ENCODE measurements at places on chromosomes 3 and 15. TPM values are rescaled to one million over a fixed set of nuclear protein-coding genes. Genes with fewer than 3 reads are reported as not detected.

Gene CYP1A2
- total RNA-seq, result not detected

Gene MORF4L1
- total RNA-seq, result 387 TPM

Gene SLC22A13
- total RNA-seq, result 0.33 TPM

Gene FETUB
- not detected for total RNA-seq

Gene DUOXA1
- 0.99 TPM for total RNA-seq

Gene CX3CR1
- total RNA-seq, result not detected

Gene C3orf80
- total RNA-seq, result 0.24 TPM

Gene DALRD3
- total RNA-seq, result 41.9 TPM

Gene CSPG4
- total RNA-seq, result 3.9 TPM

Gene PLCL2
- 6.9 TPM for total RNA-seq

GRCh38 chr15:58314593-58315216 lies 117.1 kb upstream of the LIPC start:
- H3K4me1 ChIP-seq, result no peaks in the 10 kb centered on the region
- H3K36me3 ChIP-seq, result no peaks in the 10 kb centered on the region
- no peak for DNase-seq
- no peak overlapping the region for H3K4me3 ChIP-seq
- no peaks in the 10 kb centered on the region for H3K27me3 ChIP-seq
- no peak overlapping the region for H3K27ac ChIP-seq

DNA sequence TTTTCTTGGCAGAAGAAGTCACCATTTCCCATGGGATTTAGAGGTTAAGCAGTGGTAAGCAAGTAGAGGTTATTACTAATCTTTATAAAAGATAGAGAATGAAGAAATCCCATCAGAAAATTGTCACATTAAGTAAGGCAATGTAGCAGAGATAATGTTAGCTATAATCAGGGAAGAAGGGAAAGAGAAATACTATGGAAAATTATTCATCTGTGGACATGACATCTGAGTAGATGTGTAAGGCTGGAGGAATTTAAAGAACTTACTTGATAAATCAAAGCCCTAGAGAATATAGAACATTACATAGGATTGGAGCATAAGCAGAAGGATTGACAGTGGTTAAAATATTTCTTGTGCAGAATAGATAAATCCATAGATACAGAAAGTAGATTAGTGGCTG lies 553.1 kb upstream of the CBLB start:
- H3K27me3 ChIP-seq, result no peaks in the 10 kb centered on the region
- H3K4me1 ChIP-seq, result peaks cover 3% of the 10 kb centered on the region
- no peak for DNase-seq
- no peak overlapping the region for H3K27ac ChIP-seq

- no peaks in the 10 kb centered on the region for H3K27me3 ChIP-seq
- DNase-seq, result peak; percentile 39
- no peaks in the 10 kb centered on the region for H3K36me3 ChIP-seq
- no peak overlapping the region for H3K27ac ChIP-seq
These were observed 63.2 kb upstream of the BCL6 start for GRCh38 chr3:187808527-187808895.

- DNase-seq, result peak; percentile 93
- H3K27me3 ChIP-seq, result no peaks in the 10 kb centered on the region
- no peaks in the 10 kb centered on the region for H3K36me3 ChIP-seq
- no peak overlapping the region for H3K27ac ChIP-seq
- H3K4me1 ChIP-seq, result no peaks in the 10 kb centered on the region
These were observed 266.8 kb downstream of the ZNF385D start for GRCh38 chr3:21484057-21484827.

- no peak overlapping the region for H3K27ac ChIP-seq
- H3K27me3 ChIP-seq, result no peaks in the 10 kb centered on the region
- no peak for DNase-seq
- H3K4me3 ChIP-seq, result no peak overlapping the region
- peaks cover 19% of the 10 kb centered on the region for H3K4me1 ChIP-seq
- H3K36me3 ChIP-seq, result no peaks in the 10 kb centered on the region
These were observed 30.7 kb upstream of the USP3 start for GRCh38 chr15:63473749-63473998.

GRCh38 chr3:115239717-115240116 lies 92.6 kb upstream of the ZBTB20 start:
- no peaks in the 10 kb centered on the region for H3K4me1 ChIP-seq
- H3K27me3 ChIP-seq, result no peaks in the 10 kb centered on the region
- no peak for DNase-seq
- no peak overlapping the region for H3K4me3 ChIP-seq
- H3K27ac ChIP-seq, result peak overlapping the region; percentile 57

DNA sequence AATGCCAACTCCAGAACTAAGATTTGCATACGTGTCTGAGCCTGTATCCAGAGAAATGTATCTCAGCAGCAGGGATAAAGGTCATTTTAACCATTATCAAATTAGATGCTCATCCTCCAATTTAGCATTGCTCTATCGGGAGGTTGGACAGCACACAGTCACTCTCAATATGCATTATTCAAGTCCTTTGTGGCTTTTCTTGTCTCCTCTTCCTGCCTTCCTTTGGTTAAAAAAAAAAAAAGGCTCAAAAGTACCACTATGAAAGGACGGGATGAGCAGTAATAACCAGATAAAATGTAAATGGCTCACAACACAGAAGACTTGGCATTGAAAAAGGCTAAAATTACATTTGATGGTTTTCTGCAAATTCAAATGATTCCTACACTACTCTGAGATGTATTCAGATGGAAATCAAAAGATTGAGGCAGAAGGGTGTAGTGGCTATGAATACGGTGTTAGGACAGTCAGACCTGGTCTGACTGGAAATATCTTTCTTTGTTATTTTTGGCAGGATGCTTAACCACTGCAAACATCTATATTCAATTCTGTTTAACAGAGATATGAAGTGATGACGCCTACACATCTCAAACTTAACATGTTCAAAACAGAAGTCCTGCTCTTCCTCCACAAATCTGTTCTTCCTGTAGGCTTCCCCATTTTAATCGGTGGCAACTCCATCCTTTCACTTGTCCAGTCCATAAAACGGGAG lies 109.6 kb downstream of the ADAMTS9 start:
- H3K27ac ChIP-seq, result no peak overlapping the region
- no peak overlapping the region for H3K4me3 ChIP-seq
- H3K4me1 ChIP-seq, result peaks cover 6% of the 10 kb centered on the region
- no peaks in the 10 kb centered on the region for H3K27me3 ChIP-seq
- no peak for DNase-seq

DNA sequence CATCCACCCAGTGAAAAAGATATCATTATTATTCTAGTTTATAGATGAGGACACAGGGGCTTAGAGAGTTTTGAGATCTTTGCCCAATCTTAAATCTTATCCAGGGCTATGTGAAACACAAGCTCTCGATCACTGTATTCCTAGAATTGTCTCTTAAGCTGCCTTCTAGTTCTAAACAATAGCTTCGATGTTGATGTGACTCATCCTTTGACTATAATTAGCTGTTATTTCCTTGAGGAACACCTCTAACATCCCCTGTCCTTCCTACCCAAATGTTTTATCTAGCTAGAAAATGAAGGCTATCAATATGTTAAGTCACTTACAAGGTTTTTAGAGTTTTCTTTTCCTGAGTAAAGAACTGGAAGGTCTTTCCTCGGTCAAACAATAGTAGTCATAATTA lies 83.1 kb upstream of the STAC start:
- no peaks in the 10 kb centered on the region for H3K4me1 ChIP-seq
- no peaks in the 10 kb centered on the region for H3K27me3 ChIP-seq
- H3K36me3 ChIP-seq, result no peaks in the 10 kb centered on the region
- DNase-seq, result no peak

GRCh38 chr3:183762304-183762703 lies 63.1 kb downstream of the MAP6D1 start:
- no peak for DNase-seq
- H3K36me3 ChIP-seq, result peaks cover 72% of the 10 kb centered on the region
- H3K27ac ChIP-seq, result no peak overlapping the region
- H3K4me3 ChIP-seq, result no peak overlapping the region
- H3K4me1 ChIP-seq, result peaks cover 5% of the 10 kb centered on the region

- no peaks in the 10 kb centered on the region for H3K27me3 ChIP-seq
- H3K36me3 ChIP-seq, result peaks cover 5% of the 10 kb centered on the region
- DNase-seq, result no peak
- H3K27ac ChIP-seq, result no peak overlapping the region
- peaks cover 5% of the 10 kb centered on the region for H3K4me1 ChIP-seq
- H3K4me3 ChIP-seq, result no peak overlapping the region
These were observed 194.7 kb downstream of the LPP start for GRCh38 chr3:188348435-188349244.

DNA sequence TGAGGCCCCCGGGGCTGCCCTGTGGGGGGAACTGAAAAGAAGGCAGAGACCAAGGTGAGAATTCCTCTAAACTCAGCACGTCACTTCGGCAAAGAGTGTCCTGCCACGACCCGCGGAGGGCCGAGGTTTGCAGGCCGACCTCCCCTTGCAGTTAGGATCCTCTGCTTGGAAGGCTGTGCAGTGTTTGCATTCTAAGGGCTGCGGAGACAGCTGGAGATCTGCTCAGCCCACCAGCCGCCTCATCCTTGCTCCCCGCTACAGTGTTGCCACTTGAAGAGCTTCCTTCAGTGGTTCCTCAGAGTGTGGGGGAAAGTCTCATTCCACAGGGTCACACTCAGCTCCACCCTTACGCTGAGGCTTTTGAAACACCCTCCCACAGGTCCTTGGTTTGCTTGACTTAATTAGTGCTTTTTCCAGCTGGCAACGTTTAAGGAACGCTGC lies 10.8 kb downstream of the SLC51A start:
- no peaks in the 10 kb centered on the region for H3K36me3 ChIP-seq
- H3K4me3 ChIP-seq, result no peak overlapping the region
- no peaks in the 10 kb centered on the region for H3K4me1 ChIP-seq
- H3K27me3 ChIP-seq, result no peaks in the 10 kb centered on the region
- H3K27ac ChIP-seq, result no peak overlapping the region
- no peak for DNase-seq

DNA sequence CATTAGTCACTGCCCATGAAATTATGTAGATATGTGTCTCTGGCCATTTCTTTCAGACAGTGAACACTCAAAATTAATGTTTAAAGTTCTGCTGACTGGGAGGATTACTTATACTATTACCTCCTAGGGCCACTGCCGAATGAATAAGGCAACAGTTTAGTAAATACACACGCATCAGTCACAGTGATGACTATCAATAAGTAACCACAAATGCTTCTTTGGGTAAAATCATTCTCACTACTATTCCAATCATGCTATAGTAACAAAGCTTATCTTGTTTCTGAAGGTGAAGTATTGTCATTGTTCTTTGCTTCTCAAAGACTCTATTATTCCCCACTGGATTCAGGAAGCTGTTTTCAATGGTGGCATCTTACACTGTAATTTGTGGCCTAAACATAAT lies 478.8 kb downstream of the EPHA3 start:
- DNase-seq, result no peak
- no peaks in the 10 kb centered on the region for H3K27me3 ChIP-seq
- H3K36me3 ChIP-seq, result no peaks in the 10 kb centered on the region
- no peak overlapping the region for H3K4me3 ChIP-seq
- H3K27ac ChIP-seq, result no peak overlapping the region

DNA sequence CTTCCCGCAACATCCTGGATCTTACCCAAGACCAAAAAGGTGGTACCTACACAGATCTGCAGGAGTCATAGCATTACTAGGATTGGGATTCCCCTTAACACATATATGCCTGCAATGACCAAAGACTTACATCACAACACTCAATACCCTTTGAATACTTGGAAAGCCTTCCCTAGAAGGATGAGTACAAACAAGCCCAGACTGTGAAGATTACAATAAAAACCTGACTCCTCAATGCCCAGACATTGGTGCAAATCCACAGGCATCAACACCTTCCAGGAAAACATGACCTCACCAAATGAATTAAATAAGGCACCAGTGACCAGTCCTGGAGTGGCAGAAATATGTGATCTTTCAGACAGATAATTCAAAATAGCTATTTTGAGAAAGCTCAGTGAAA lies 326.8 kb downstream of the TBL1XR1 start:
- H3K27ac ChIP-seq, result no peak overlapping the region
- H3K4me1 ChIP-seq, result no peaks in the 10 kb centered on the region
- no peaks in the 10 kb centered on the region for H3K36me3 ChIP-seq
- no peaks in the 10 kb centered on the region for H3K27me3 ChIP-seq
- DNase-seq, result no peak
- H3K4me3 ChIP-seq, result no peak overlapping the region

GRCh38 chr3:3443482-3443881 lies 264.0 kb upstream of the CRBN start:
- H3K36me3 ChIP-seq, result no peaks in the 10 kb centered on the region
- H3K4me1 ChIP-seq, result no peaks in the 10 kb centered on the region
- H3K27ac ChIP-seq, result no peak overlapping the region
- H3K27me3 ChIP-seq, result no peaks in the 10 kb centered on the region
- no peak for DNase-seq
- H3K4me3 ChIP-seq, result no peak overlapping the region

DNA sequence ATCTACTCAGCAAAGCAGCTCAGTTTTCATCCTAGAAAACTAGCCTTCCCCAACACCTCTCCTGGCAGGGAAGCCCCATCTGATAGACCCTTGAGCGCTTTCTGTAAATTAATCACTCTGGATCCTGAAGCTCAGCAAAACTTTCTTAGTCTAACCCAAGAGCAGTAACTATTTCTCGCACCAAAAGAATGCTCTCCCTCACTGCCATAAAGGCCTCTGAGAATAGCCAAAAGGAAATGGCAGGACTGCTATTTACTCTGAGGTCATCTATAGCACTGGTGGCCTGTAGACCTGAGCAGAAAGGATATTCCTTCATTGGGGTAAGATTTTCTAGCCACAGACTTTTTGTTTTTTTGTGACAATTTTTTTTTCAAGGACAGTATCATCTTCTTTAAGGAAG lies 345.8 kb upstream of the ADAMTS9 start:
- no peaks in the 10 kb centered on the region for H3K27me3 ChIP-seq
- H3K4me1 ChIP-seq, result no peaks in the 10 kb centered on the region
- H3K27ac ChIP-seq, result no peak overlapping the region
- H3K4me3 ChIP-seq, result no peak overlapping the region
- no peaks in the 10 kb centered on the region for H3K36me3 ChIP-seq
- no peak for DNase-seq

- peaks cover 62% of the 10 kb centered on the region for H3K36me3 ChIP-seq
- no peak overlapping the region for H3K27ac ChIP-seq
- no peaks in the 10 kb centered on the region for H3K27me3 ChIP-seq
- no peaks in the 10 kb centered on the region for H3K4me1 ChIP-seq
These were observed 35.7 kb downstream of the RBPMS2 start for GRCh38 chr15:64739577-64740143.

- peaks cover 12% of the 10 kb centered on the region for H3K4me1 ChIP-seq
- no peak overlapping the region for H3K4me3 ChIP-seq
- no peaks in the 10 kb centered on the region for H3K36me3 ChIP-seq
These were observed 167.8 kb downstream of the TAFA4 start for GRCh38 chr3:68764554-68764953.

GRCh38 chr15:81000144-81000623 lies 539 bp upstream of the TLNRD1 start:
- peak overlapping the region; percentile 80 for H3K27ac ChIP-seq
- H3K27me3 ChIP-seq, result no peaks in the 10 kb centered on the region
- peak overlapping the region; percentile 94 for H3K4me3 ChIP-seq
- DNase-seq, result no peak
- no peaks in the 10 kb centered on the region for H3K4me1 ChIP-seq

- no peaks in the 10 kb centered on the region for H3K27me3 ChIP-seq
- H3K4me1 ChIP-seq, result no peaks in the 10 kb centered on the region
- peak; percentile 83 for DNase-seq
- no peaks in the 10 kb centered on the region for H3K36me3 ChIP-seq
These were observed 69.0 kb upstream of the RAD18 start for GRCh38 chr3:9032231-9032777.

- H3K4me3 ChIP-seq, result no peak overlapping the region
- no peaks in the 10 kb centered on the region for H3K36me3 ChIP-seq
- no peak overlapping the region for H3K27ac ChIP-seq
- no peaks in the 10 kb centered on the region for H3K4me1 ChIP-seq
These were observed 36.4 kb downstream of the MECOM start for GRCh38 chr3:169627073-169627472.

GRCh38 chr3:148625095-148625736 lies 72.5 kb upstream of the AGTR1 start:
- no peaks in the 10 kb centered on the region for H3K36me3 ChIP-seq
- DNase-seq, result no peak
- no peaks in the 10 kb centered on the region for H3K27me3 ChIP-seq

Measured in endodermal cell (in vitro differentiated cells).